ENCODE measurements at places on chromosomes 4 and X.

GRCh38 chr4:76732246-76732645 lies 165.7 kb downstream of the SOWAHB start:
- DNase-seq, result no peak

GRCh38 chrX:150482537-150483206 lies 85.7 kb upstream of the MTM1 start:
- DNase-seq, result no peak

- peak; percentile 96 for DNase-seq
Measured at GRCh38 chr4:40672528-40673522, 43.2 kb upstream of the RBM47 start.

DNA sequence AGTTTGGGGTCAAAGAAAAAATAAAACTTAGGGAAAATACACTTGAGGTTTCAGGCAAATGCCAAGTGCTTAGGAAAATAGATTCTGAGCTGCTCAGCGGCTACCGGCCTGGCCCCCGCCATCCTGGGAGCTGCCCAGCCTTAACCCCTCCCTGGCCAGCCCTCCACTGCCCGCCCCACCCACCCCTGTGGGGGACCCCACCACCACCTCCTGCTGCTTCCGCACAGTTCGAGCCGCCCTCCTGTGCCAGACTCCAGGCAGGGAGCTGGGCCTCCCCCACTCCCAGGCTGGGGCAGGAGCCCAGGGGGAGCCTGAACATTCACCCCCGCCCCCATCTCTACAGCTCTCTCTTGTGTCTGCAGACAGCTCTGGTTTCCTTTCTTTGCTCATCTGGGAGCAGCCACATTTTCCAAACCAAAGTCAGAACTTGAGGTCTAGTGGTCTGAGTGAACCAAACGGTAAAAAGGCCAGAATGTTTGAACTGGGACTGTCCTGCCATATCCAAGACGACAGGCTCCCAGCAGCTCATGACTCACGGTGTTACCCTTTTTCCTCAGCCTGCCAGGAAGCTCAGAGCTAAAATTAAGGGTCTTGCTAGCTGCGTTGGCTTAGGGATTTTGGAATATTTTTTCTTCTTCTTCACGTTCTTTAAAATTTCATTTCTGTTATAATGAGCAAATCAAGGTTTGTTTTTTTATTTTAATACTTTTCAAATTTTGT lies 4.7 kb upstream of the FGFR3 start:
- no peak for DNase-seq

DNA sequence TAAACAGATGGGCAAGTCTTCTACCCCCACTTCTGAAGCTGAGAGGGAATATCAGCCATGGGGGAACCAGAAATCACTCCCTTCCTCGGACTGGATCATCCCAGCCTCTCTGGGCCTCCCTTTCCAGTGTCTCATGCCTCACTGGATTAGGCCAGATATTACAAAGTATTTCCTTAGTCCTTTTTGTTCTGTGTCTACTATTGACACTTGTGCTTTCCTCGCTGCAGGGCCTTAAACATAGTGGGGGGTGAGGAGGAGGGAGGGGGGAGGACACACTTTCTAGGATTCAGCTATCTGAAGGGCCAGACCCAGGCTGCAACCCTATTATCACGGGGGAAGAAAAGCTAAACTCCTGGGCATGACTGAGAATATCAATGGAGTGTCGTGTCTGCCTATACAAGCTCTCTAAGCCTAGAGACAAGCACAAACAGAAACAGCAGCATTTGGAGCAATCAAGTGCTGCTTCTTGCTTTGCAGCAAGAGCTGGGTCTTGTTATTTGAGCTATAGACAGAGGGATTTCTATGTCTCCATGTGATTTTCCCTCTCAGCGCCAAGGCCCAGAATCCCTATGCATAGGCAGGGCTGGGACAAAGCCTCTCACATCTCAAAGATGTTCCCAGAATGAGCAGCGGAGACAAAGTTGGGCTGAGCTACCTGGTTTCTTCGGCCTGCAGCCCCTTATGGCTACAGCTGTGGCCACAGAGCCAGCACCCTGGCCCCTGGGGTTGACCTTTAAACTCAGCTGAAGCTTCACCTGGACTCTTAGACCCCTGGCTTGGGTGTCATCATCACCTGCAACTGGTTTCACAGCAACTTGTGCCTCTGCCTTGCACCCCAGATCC lies 20.2 kb downstream of the PJA1 start:
- DNase-seq, result no peak

DNA sequence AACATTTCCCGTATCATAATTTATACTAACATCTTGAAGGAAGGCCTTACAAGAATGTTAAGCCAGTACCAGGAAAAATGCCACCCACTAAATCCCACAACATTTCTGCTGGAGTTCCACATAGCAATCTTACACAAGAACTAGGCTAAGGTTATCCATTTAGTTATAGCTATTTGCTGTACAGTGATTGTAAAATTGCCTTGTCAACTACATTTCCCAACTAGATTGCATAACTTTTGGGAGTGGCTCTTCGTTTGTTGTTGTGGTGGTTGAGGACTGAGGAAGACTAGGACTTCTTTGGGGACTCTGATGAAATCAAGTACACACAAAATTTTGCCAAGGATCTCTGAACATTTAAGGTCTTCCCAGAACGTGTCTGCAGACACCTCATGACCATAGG lies 8.0 kb downstream of the IBSP start:
- no peak for DNase-seq

DNA sequence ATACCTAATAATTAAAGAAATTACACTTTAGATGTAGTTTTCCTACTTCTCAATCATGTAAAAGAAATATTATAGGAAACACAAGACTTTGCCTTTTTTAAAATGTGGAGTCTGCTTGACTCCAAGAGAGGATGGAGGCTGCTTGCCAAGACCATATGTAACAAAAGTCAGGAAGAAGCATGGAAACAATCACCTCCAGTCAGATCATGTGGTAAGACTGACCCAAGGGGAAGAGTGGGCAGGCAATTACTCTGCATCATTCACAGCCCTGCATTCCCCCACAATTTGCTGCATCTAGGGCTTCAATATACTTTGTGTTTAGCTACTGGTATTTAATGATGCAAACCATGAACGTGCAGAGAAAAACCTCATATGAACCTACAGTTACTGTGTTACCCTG lies 78.0 kb upstream of the RXFP1 start:
- peak; percentile 1 for DNase-seq

- no peak for DNase-seq
Measured at GRCh38 chr4:134885436-134885835, 683.8 kb upstream of the PABPC4L start.

GRCh38 chrX:24371391-24371972 lies 11.0 kb downstream of the SUPT20HL1 start:
- DNase-seq, result peak; percentile 14

- DNase-seq, result no peak
Measured at GRCh38 chrX:53732797-53733196, 46.3 kb upstream of the HUWE1 start.

DNA sequence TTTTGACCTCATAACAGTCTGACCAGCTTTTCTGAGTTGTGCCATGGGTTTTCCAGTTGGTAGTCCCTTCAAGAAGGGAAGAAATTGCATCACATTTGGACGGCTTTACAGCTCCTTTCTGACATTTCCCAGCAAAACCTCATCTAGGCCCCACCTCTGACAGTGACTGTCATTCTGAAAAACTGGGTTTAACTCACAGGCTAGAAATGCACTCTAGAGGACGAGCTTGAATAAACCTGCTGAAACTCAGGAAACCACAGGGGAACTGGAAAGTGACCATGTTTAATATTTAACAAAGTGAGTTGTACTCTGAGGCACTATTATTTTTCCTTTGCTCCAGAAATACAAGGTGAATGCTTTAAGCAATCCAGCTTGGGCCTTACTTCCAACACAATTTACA lies 434.3 kb upstream of the RASGEF1B start:
- no peak for DNase-seq

GRCh38 chr4:119103263-119103662 lies 32.4 kb upstream of the MYOZ2 start:
- peak; percentile 95 for DNase-seq

DNA sequence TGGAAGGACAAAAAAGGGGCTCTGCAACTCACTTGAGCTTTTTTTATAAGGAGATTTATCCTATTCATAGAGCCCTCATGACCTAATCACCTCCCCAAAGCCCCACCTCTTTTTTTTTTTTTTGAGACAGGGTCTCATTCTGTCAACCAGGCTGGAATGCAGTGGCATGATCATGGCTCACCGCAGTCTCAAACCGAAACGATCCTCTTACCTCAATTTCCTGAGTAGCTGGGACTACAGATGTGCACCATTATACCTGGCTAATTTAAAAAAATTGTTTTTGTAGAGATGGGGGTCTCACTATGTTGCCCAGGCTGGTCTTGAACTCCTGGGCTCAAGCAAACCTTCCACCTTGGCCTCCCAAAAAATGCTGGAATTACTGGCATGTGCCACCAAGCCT lies 61.6 kb upstream of the PDGFRA start:
- DNase-seq, result no peak

DNA sequence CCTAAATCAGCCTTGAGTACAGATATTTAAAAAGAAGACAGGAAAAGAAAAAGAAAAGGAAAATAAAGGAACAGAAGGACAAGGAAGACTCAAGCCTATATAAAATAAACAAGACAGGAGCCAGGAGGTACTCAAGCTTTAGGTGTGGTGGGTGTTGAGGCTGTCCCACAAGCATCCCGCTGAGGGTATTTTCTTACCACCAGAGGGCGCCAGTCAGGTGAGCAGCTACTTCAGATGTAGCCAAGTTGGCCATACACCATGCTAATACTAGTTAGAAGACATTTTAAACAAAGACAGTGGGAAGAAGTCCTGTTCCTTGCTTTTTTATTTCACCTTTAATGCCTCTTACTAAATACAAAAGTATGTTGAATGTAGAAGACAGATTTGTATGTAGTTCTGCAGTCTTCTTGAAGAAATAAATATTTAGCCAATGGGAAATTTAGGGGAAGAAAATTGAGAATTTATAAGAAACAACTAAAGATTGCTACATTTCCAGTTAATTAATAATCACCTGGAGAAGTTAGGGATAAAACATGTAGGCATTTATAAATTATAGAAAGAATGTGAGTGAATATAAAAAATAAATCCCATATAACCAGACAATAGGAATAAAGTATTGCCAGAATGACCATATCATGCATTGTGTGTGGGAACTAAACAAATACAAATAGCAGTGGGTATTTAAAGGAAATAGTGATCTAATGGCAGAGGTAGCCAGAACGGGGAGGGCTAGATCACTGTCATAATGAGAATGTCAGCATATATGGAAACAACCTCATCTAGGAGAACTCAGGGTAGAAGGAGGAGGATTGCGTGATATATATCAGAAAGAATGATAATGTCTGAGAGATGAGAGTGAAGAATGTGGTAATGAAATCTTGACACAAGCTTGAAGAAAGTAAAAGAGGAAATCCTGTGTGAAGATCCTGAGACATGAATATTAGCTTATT lies 71.0 kb downstream of the MTHFD2L start:
- DNase-seq, result no peak

- no peak for DNase-seq
Measured at GRCh38 chr4:10225096-10225495, 108.5 kb upstream of the WDR1 start.

- no peak for DNase-seq
Measured at GRCh38 chr4:152256996-152257395, 278.9 kb downstream of the FBXW7 start.
